ENCODE measurements at places on chromosomes 16 and 17. TPM values are rescaled to one million over a fixed set of nuclear protein-coding genes. Genes with fewer than 3 reads are reported as not detected.
A peak's percentile ranks its signal among the peaks of the same experiment; 100 is the strongest.

The BRD7 gene
- total RNA-seq = 32.6 TPM

DNA sequence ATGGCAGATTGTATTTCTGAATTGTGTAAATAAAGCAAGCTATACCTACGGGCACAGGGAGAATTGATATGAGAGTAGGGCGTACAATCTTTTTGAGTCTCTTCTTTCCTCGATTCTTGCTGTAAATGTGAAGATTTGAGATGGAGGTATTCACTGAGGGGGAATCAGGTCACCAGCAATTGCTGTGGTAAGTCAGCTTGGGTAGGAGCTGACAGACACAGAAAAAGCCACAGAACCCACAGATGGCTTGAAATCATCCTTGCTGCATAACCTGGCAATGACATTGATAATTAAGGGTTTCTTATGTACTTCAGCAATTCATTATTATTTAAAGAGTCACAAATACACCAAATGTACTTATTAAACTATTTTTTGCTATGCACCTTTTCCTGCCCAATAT, 164.2 kb downstream of the CNTNAP4 start:
- H3K27me3 ChIP-seq = no peaks in the 10 kb centered on the region
- no peak overlapping the region for H3K27ac ChIP-seq
- no peak for DNase-seq
- no peaks in the 10 kb centered on the region for H3K4me1 ChIP-seq

The WNT3 gene
- 0.26 TPM for total RNA-seq

GRCh38 chr16:212999-213398, 16.2 kb downstream of the LUC7L start:
- H3K27ac ChIP-seq = no peak overlapping the region
- no peak for DNase-seq
- H3K36me3 ChIP-seq = no peaks in the 10 kb centered on the region
- H3K4me3 ChIP-seq = no peak overlapping the region
- no peaks in the 10 kb centered on the region for H3K27me3 ChIP-seq

DNA sequence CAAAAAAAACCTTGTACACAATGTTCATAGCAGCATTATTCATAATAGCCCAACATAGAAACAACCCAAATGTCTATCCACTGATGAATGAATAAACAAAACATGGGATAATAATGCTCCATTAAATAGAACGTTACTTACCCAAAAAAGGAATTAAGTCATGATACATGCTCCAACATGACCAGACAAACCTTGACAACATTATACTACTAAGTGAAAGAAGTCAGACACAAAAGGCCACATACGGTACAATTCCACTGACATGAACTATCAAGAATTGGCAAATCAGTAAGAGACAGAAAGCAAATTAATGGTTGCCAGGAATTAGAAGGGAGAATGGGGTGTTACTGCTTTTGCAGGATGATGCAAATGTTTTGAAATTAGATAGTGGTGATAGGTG, 193.8 kb upstream of the SHISA6 start:
- no peaks in the 10 kb centered on the region for H3K4me1 ChIP-seq
- no peak overlapping the region for H3K27ac ChIP-seq
- no peaks in the 10 kb centered on the region for H3K36me3 ChIP-seq
- H3K27me3 ChIP-seq = no peaks in the 10 kb centered on the region
- DNase-seq = no peak

DNA sequence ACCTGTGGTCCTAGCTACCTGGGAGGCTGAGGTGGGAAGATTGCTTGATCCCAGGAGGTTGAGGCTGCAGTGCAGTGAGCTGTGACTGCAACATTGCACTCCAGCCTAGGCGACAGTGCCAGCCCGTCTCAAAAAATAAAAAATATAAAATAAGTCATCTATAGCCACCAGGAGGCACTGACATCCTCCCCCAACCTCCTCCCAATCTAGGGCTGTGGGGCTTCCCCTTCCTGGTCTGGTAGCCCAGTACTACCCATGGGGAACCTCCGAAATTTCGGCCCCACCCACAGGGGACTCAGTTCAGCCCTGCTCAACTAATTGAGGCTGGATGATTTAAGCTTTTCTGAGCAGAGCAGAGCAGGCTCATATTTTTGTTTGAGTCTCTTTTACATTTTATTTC, 3.2 kb downstream of the ZSCAN10 start:
- H3K36me3 ChIP-seq = no peaks in the 10 kb centered on the region
- H3K27ac ChIP-seq = no peak overlapping the region
- no peak overlapping the region for H3K4me3 ChIP-seq
- peak; percentile 47 for DNase-seq
- H3K4me1 ChIP-seq = peaks cover 14% of the 10 kb centered on the region

GRCh38 chr17:73593249-73593965, 50.8 kb downstream of the SDK2 start:
- DNase-seq = no peak
- no peaks in the 10 kb centered on the region for H3K36me3 ChIP-seq
- H3K4me3 ChIP-seq = no peak overlapping the region
- H3K27ac ChIP-seq = no peak overlapping the region
- no peaks in the 10 kb centered on the region for H3K4me1 ChIP-seq

GRCh38 chr17:16442141-16442540, 26.8 kb downstream of the TRPV2 start:
- no peak overlapping the region for H3K4me3 ChIP-seq
- no peaks in the 10 kb centered on the region for H3K27me3 ChIP-seq
- peak overlapping the region; percentile 19 for H3K27ac ChIP-seq
- H3K36me3 ChIP-seq = no peaks in the 10 kb centered on the region

DNA sequence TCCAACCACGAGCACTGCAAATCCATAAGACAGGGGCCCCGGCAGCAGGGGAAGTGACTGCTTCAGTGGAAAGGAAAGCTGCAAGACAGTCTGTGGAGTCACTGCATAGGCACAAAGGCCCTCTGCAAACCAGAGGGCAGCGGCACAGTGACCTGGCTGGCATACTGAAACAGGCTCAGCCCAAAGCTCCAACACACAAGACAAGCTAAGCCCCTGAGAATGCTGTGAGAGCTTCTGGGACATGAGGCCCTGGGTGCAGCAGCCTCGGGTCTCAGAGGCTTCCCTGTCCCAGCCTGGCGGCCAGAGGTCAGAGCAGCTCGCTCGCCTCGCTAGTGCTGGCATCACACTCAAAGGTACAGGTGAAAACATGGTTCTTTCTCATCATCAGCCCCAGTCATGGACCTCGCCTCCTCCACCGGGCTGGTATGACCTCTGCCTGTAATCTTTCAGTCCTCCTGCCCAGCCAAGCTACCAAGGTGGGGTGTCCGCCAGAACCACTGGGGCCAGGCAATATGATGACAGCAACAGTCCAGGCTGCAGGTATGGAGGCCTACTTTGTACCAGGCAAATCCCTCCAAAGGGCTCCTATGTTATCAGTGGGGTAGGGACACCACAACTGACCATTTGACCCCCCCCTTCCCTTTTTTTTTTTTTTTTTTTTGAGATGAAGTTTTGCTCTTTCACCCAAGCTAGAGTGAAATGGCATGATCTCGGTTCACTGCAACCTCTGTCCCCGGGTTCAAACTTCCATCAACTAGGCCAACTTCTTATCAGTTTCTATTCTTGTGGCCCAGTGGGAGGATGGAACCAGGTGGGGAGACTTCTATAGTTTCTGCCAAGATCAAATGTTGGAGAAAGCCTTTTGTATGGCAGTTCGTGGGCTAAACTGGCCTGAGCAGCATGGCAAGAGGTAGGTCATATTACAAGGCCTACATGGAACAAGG, 19.2 kb downstream of the ST3GAL2 start:
- H3K27ac ChIP-seq = no peak overlapping the region
- H3K27me3 ChIP-seq = no peaks in the 10 kb centered on the region
- DNase-seq = no peak
- H3K4me3 ChIP-seq = no peak overlapping the region

DNA sequence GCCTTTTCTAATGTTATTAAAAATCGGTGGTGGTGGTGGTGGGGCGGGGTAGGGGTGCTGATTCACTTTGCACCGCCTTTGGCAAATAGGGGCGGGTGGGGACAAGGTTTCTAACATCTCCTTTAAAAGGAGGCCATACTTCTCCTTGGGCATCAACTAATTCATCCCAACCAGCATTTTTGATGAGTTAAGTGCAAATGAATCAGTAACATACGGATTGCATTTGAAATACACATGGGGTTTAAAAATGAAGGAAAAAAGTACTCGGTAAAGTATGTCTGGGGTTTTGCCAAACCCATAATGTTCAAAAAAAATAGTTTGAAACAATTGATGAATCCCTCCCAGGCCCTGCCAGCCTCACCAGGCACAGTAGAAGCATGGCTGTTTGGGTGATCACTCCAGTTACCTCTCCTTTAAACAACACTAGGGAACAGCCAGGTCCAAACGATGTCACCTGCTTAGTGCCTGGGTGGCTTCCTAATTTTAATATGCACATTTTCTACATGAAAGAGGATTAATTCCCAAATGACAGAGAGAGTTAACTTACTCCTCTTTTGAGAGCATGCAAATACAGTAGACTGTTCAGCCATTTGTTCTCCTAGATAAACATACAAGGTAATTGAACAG, 107.2 kb downstream of the ANKFN1 start:
- no peak overlapping the region for H3K4me3 ChIP-seq
- no peak overlapping the region for H3K27ac ChIP-seq
- no peaks in the 10 kb centered on the region for H3K27me3 ChIP-seq
- no peak for DNase-seq
- no peaks in the 10 kb centered on the region for H3K36me3 ChIP-seq
- H3K4me1 ChIP-seq = no peaks in the 10 kb centered on the region

DNA sequence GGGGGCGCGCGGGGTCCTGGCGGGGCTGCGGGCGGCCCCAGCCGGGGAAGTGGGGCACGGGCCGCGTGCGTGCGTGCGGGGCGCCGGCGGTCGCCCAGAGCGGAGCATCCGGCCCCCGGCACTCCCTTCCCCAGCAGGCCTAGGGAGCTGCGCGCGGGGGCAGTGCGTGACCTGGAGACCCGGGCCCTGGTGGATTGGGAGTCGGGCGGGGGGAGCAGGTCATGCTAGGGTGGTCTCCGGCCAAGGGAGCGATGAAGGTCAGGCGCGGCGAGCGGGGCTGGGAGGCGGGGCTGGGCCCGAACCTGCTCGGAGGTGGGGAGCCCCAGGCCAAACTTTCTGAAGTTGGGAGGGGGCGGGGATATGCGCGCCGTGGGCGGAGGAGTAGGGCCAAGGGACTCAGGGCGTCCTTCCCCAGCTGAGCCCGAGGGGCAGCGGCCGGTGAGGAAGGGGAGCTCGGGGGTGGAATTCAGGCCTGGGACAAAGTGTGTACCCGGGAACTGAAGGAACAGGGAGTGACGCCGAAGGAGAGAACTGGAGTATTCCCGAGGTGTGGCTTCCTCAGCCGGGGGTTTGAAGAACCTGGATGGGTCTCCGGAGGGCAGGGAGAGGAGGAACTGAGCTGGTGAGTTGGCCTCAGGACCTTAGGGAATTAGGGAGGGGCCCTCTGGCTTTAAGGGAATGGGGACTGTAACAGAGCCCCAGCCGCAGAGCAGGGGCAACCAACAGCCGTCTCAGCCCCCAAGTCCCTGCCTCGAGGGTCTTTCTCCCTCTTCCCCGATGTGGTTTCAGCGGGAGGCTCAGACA, 589 bp downstream of the XYLT2 start:
- DNase-seq = peak; percentile 50
- H3K4me3 ChIP-seq = peak overlapping the region; percentile 51
- H3K4me1 ChIP-seq = peaks cover 20% of the 10 kb centered on the region
- H3K36me3 ChIP-seq = no peaks in the 10 kb centered on the region

DNA sequence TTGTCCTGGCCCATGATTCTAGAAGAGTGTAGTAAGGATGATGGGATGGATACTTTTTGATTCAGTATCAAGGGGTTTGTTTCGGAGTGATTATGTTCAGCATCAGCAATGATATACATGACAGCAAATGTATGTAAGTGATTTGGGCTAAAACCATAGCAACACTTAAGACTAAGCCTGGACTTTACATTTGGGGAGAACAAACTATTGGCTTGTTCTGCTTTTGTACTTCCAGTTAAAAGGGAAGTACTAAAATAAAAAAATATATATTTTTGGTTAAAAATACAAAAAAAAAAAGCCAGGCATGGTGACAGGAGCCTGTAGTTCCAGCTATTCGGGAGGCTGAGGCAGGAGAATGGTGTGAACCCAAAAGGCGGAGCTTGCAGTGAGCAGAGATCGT, 20.5 kb upstream of the DHX8 start:
- H3K4me1 ChIP-seq = no peaks in the 10 kb centered on the region
- H3K27me3 ChIP-seq = no peaks in the 10 kb centered on the region
- H3K4me3 ChIP-seq = no peak overlapping the region
- no peaks in the 10 kb centered on the region for H3K36me3 ChIP-seq
- no peak for DNase-seq
- no peak overlapping the region for H3K27ac ChIP-seq

DNA sequence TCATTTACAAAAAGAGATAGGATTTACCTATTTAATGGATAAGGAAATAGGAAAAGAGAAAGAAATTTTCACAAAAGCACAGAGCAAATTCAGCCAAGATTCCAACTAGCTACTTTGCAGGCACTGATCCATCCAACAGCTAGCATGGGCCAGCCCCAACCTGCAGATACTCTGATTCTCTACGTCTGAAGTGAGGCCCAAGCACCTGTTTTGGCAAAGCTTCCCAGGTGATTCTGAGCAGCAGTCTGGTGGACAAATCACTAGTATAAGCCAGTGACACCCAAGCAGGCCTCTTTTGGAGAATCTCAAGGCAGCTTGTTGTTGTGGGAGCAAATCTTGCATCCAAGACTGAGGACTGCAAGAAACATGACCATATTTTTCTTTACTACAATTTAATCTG, 20.9 kb upstream of the CALB2 start:
- H3K27me3 ChIP-seq = no peaks in the 10 kb centered on the region
- no peak for DNase-seq
- no peak overlapping the region for H3K4me3 ChIP-seq

- H3K27me3 ChIP-seq = no peaks in the 10 kb centered on the region
- peaks cover 18% of the 10 kb centered on the region for H3K4me1 ChIP-seq
- no peak overlapping the region for H3K27ac ChIP-seq
- DNase-seq = no peak
- no peak overlapping the region for H3K4me3 ChIP-seq
Observed at GRCh38 chr16:87495578-87496446, 3.0 kb upstream of the ZCCHC14 start.

- no peak overlapping the region for H3K27ac ChIP-seq
- no peaks in the 10 kb centered on the region for H3K27me3 ChIP-seq
- DNase-seq = no peak
- H3K36me3 ChIP-seq = no peaks in the 10 kb centered on the region
- H3K4me3 ChIP-seq = no peak overlapping the region
- peaks cover 10% of the 10 kb centered on the region for H3K4me1 ChIP-seq
Observed at GRCh38 chr17:4860651-4861050, 27.5 kb downstream of the MINK1 start.

- H3K27ac ChIP-seq = no peak overlapping the region
- H3K4me1 ChIP-seq = no peaks in the 10 kb centered on the region
- no peaks in the 10 kb centered on the region for H3K27me3 ChIP-seq
- H3K36me3 ChIP-seq = no peaks in the 10 kb centered on the region
- DNase-seq = no peak
- H3K4me3 ChIP-seq = no peak overlapping the region
Observed at GRCh38 chr17:8913879-8914278, 46.4 kb upstream of the PIK3R6 start.
